Left lung (tissue), 14 donors: ENCODE measurements at places on chromosomes 13 and 19.
A peak's percentile ranks its signal among the peaks of the same experiment; 100 is the strongest.

DNA sequence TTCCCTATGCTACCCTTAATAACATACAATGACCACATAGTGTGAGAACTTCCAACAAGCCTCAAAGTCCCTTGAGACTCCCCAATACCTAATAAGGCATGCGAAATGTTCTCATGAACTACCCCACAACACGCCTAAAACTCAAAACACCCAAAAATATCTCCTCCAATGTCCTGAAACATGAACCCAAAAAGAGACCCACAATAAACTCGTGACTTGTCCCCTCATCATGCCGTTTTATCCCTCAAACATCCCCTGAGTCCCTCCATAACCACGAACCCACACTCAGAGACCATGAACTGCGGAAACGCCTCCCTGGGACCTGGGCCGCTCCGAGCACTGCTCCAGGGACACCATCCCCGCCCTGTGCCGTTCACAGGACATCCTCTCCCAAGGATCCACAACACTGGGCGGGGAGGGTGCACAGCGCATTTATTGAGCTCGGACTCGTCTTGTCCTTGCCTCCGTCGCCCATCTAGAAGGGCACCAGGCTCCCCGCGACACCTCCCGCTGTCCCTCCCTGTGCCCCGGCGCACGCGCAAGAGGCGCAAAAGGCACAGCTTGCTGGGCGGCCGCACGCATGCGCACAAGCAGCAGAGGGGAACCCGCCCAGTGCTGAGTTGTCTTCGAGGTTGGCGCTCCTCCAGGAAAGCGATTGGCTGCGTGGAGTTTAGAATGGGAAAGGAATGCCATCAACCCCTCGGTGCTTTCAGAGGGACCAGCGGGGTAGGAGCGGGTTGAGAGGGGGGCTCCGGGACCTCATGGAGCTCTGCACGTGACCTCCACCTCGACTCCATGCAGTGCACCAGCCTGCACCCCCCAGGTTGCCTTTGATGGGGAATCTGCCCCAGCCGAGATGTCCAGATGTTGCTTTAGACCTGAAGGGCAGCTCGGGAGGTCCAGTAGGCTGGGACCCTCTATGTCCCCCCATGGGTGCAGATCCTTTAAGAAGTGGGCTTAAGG is 8.8 kb downstream of the FXYD3 start:
- peak overlapping the region; percentile 76 for H3K27ac ChIP-seq
- peak; percentile 93 for DNase-seq
- no peaks in the 10 kb centered on the region for H3K27me3 ChIP-seq
- peak overlapping the region; percentile 33 for H3K4me3 ChIP-seq

- no peak overlapping the region for H3K4me3 ChIP-seq
- no peak for DNase-seq
- H3K36me3 ChIP-seq = no peaks in the 10 kb centered on the region
- H3K4me1 ChIP-seq = no peaks in the 10 kb centered on the region
- no peak overlapping the region for H3K27ac ChIP-seq
These were observed 17.8 kb upstream of the LMO7 start for GRCh38 chr13:75618308-75618707.

DNA sequence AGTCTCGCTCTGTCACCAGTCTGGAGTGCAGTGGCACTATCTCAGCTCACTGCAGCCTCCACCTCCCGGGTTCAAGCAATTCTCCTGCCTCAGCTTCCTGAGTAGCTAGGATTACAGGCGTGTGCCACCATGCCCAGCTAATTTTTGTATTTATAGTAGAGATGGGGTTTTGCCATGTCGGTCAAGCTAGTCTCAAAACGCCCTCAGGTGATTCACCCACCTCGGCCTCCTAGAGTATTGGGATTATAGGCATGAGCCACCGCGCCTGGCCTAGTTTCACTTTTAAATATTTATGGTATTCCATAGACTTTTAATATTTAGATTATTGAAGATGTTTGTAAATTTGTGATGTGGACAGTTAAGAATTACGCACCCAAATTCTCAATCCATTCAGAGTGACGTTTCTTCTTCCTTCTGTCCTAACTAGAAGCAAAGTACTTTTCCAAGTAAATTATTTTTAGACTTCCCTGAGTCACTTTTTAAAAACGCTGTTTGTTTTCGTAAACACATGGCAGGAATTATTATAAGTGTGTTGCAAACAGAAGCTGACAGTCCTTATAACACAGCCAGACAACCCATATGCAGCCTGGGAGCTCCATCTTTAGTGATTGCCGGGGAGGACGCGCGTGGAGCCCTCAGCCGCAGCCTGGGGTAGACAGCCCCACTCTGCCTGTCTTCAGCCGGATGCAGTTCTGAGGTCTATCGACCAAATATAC is 131.7 kb downstream of the ATP11A start:
- H3K27me3 ChIP-seq = no peaks in the 10 kb centered on the region
- H3K36me3 ChIP-seq = no peaks in the 10 kb centered on the region
- no peak overlapping the region for H3K27ac ChIP-seq
- no peaks in the 10 kb centered on the region for H3K4me1 ChIP-seq
- no peak overlapping the region for H3K4me3 ChIP-seq

DNA sequence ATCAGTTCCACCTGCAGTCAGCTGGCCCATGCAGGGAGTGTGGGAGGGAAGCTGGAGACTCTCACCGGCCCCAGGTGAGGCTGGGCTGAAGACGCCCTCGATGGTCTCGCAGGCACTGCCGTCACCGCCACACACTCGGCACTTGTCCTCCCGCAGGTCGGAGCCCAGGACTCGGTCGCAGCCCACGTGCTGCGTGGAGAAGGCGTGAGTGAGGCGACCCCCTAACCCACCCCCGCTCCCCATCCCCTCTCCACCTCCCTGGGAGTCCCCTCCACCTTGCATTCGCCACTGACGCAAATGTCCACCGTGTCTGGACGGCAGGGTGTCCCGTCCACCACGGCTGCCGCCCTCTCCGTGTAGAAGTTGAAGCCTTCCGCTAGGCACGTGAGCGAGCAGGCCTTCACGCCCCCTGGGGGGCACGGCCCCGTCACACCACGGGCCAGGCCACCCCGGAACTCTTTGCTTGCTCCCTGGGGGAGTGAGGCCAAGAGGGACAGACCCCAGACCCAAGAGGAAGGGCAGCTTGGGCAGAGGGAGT is 12.0 kb upstream of the MYO1F start:
- H3K36me3 ChIP-seq = no peaks in the 10 kb centered on the region
- H3K4me1 ChIP-seq = peaks cover 19% of the 10 kb centered on the region
- H3K4me3 ChIP-seq = no peak overlapping the region

DNA sequence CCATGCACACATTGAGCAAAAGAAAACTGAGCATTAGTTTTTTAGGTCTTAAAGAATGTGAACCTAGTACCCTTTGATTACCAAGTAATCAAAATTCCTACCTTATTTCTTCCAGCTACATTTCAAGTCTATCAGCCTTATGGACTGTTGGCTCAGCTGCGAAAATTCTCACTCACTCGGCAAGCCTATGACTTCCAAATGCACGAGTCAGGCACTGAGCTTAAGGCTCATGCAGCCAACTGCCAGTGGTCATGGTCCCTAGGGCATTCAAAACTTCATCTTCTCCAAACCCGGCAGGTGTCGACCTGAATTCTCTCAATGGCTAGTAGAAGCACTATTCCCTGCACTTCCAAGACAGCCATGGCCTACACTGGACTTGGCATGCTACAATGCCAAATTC is 41.2 kb downstream of the RUBCNL start:
- H3K4me1 ChIP-seq = peaks cover 15% of the 10 kb centered on the region
- no peak overlapping the region for H3K4me3 ChIP-seq
- no peak overlapping the region for H3K27ac ChIP-seq

- peaks cover 9% of the 10 kb centered on the region for H3K36me3 ChIP-seq
- no peak overlapping the region for H3K27ac ChIP-seq
- no peak for DNase-seq
- no peaks in the 10 kb centered on the region for H3K27me3 ChIP-seq
- peaks cover 20% of the 10 kb centered on the region for H3K4me1 ChIP-seq
- H3K4me3 ChIP-seq = no peak overlapping the region
These were observed 2.0 kb downstream of the RNF113B start for GRCh38 chr13:98175043-98175442.

GRCh38 chr19:38653028-38653571 is 5.7 kb downstream of the ACTN4 start:
- no peaks in the 10 kb centered on the region for H3K27me3 ChIP-seq
- peak overlapping the region; percentile 86 for H3K27ac ChIP-seq
- H3K4me3 ChIP-seq = no peak overlapping the region

GRCh38 chr19:48689449-48689848 is 6.3 kb upstream of the FUT2 start:
- no peaks in the 10 kb centered on the region for H3K4me1 ChIP-seq
- H3K36me3 ChIP-seq = no peaks in the 10 kb centered on the region

GRCh38 chr13:97660594-97661260 is 226.8 kb downstream of the RAP2A start:
- no peaks in the 10 kb centered on the region for H3K36me3 ChIP-seq
- H3K4me1 ChIP-seq = no peaks in the 10 kb centered on the region
- no peak overlapping the region for H3K4me3 ChIP-seq
- no peak overlapping the region for H3K27ac ChIP-seq
- H3K27me3 ChIP-seq = no peaks in the 10 kb centered on the region

DNA sequence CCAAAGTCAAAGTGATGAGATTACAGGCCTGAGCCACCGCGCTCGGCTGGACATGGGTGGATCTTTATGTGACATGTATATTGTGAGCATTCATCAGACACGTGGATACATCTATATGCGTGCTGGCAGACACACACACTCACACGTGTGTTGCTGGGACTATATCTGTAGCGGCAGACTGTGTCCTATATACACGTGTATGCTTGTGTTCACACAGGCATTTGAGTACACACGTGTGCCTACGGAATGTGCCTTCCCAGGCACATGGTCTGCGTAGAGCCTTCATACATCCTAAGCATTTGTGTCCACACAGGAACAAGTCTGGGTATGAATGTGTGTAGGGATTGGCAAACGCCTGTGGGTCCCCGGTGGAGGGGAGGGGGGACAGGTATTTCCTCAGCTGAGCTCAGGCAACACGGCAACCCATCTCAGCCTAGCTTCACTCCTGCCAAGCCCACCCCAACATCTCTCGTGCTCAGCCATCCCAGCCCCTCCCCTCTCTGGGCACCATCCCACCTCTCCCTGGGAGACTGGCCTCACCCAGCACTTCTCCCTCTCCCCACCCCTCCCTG is 2.6 kb downstream of the UNC13A start:
- DNase-seq = no peak
- peaks cover 100% of the 10 kb centered on the region for H3K27me3 ChIP-seq
- H3K4me1 ChIP-seq = peaks cover 33% of the 10 kb centered on the region
- H3K36me3 ChIP-seq = no peaks in the 10 kb centered on the region
- no peak overlapping the region for H3K4me3 ChIP-seq

DNA sequence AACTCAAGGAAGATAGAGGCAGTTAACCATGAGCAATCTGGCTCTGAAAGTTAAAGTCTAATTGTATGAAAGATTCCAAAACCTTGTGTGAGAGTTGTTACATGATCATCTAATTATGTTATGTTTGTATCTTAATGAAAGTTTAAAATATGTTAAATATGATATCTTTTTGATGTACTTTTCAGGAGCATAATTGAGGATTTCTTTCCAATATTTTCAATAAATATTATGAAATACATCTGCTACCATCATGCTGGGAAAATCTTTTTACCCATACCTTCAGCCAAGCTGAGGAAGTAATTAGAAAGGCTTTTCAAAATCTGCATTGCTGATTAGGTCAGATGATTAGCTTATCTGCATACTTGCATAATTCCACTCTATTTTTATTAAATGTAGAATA is 318.4 kb downstream of the KLF12 start:
- H3K4me1 ChIP-seq = no peaks in the 10 kb centered on the region
- H3K27ac ChIP-seq = no peak overlapping the region
- H3K27me3 ChIP-seq = no peaks in the 10 kb centered on the region
- no peak overlapping the region for H3K4me3 ChIP-seq
